HS-27A (cell line): ENCODE measurements at places on chromosomes 2 and 18.

DNA sequence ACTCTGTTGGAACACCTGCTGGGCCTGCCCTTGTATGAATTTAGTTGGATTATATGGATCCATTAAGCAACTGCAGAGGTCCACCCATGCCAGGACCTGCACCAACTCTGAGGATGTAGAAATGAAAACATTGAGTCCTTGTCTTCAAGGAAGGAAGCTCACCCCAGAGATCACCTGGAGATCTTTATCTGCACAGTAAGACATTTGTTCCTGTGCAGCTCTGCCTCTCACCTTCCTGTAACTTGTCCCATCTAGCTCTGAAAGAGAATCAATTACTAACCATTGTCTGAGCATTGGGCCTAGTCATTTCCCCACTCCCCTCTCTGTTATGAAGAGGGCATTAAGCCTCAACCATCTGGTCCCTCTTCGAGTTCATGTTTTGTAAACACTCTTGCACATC is 105.2 kb upstream of the YWHAQ start:
- no peak for DNase-seq

DNA sequence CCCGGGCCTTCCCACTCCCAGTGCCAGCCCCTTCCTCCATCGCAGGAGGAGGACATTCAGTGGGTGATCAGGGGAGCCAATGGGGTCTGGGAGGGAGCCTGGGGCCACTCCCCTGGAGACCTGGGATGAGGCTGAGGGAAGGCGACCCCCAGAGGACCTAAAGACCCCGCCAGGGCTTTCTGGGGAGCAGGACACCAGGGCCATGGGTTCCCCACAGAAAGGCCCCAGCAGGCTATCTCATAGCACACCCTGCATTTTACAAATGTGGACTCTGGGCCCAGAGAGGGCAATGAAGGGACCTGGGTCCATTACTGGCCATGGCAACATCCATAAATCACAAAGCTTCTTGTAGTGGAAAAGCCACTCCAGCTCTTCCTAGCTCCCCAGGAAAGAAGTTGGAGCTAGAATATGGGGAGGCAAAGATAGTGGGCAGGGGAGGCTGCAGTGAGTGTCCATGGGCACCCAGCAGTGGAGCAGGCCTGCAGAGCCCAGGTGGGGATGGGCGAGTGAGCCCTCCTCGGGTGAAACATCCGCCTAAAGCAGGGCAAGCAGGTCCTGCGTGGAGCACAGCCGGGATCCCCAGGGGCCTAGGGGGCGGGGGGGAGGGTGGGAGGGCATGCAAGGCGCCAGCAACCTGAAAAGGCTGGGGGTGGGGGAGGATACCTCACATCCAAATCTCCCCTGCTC is 13.8 kb downstream of the CYP26B1 start:
- DNase-seq, result no peak

- no peak for DNase-seq
Measured at GRCh38 chr2:187549951-187550555, 4.2 kb downstream of the TFPI start.

DNA sequence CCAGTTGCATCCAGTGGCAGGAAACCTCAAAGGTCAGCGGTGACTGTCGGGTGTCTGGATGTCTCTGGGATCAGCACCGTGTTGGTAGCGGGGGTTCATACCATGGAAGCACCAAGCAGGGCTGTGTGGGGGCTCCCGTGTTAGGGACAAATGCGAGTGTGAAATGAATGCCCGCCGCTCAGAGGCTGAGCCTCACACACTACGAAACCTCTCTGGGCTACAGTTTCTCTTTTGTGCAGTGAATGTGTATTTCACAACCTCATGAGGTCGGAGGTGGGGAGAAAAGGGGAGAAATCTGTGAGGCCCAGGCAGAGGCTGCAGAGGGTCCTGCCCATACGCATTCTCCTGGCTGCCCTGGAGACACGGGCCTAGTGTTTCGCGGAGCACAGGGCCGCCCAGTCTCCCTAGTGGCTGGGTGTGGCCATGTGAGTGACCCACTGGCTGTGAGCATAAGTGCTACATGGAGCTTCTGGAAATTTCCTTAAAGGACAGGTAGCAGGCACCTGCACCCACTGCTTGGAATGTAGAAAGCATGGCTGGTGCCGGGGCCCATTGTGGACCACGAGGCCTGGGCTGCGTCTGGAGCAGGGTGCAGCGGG is 138.0 kb upstream of the GLI2 start:
- no peak for DNase-seq

DNA sequence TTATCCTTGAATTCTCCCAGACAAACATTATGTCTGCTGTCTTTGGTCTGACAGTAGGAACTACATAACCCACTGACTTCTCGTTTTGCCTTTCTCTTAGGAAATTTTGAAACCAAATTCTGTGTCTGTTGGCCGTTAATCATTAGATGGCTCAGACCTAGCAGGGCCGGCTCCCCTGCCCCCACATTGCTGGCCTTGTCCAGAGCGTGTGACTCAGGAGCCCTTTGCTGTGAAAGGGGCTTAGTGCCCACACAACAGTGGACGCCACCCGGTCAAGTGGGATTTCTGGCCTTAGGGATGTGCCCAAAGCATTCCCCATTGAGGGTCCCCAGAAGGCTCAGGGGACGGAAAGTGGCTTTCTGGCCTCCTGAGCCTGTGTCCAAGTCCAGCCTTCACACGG is 137.5 kb downstream of the CTIF start:
- no peak for DNase-seq

- DNase-seq, result no peak
Measured at GRCh38 chr2:131659168-131659572, 131.5 kb downstream of the CCDC74A start.

DNA sequence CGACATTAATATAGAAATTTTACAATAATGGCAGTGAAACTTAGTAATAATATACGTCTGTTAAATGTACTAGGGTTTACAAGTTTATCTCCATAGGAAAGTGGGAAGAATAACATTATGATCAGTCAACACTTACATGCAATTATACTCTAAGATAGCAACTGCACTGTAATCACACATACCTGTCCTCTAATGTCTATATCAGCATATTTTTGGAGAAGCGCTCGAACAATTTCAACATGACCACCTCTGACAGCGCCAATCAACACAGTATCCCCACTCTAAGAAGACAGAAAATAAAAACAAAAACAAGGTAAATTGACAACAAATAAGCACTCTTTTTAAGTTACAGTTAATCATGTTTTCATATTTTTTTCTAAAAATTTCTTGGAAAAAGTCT is 37.2 kb downstream of the KIDINS220 start:
- DNase-seq, result no peak

DNA sequence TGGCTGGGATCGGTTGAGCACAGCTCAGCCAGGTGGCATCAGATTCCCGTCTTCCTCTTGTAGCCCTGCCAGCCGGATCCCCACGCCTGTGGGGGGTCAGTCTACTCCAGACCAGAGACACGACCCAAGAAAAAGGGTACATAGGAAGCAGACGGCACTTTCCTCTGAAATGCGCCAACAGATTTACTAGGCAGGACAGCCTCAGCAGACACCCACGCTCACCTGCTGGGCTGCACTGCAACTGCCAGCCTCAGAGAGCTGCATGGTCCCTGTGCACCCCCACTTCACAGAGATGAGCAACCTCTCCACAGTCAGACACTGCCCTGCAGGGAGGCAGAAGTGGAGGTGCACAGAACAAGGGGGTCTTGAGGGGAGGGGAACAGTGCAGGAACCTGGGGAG is 75.7 kb upstream of the OTOS start:
- DNase-seq, result no peak

- no peak for DNase-seq
Measured at GRCh38 chr2:144421606-144422510, 98.1 kb downstream of the ZEB2 start.

DNA sequence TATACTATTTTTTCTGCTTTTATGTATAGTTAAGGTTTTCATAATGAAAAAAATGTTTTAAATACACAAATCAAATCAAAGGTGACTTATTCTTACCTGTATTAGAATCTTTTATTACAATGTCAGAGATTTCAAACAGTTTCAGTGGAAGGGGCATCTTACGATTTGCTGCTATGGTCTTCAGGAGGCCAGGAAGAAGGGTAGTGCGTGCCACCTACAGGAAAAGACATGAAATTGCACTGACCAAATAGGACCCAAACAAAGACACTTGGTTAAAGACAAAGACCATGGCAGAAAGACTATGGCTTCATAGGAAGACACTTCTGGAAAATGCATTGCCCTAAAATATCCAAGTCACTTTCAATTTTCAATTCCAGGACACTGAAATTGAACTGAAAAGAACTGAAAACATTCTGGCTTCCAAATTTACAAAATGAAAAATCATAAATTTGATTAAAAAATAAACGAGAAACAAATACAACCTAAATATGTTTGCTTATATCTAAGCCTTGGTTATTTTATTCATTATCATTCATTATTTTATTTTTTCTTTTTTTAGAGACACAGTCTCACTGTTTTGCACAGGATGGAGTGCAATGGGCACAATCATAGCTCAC is 42.1 kb downstream of the FARSB start:
- DNase-seq, result no peak

- no peak for DNase-seq
Measured at GRCh38 chr18:51337406-51337805, 139.9 kb upstream of the MEX3C start.

DNA sequence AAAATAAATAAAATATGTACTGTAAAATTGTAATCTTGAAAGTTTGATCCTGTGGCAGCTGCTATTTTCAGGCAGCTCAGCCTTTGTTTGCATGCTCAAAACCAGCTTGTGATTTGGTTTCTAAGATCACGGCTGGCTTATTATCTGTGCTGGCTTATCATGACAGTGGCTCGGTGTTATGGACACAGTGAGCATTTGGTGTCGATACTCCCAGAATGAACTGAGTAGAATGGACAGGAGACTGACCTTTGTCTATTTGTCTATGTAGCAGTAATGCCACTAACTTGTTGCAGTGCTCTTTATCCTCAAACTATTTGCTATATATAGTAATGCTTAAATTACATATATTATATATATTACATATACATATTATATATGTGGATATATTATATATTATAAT is 58.8 kb downstream of the NEDD4L start:
- no peak for DNase-seq

GRCh38 chr2:114368705-114369104 is 73.7 kb upstream of the DPP10 start:
- no peak for DNase-seq

DNA sequence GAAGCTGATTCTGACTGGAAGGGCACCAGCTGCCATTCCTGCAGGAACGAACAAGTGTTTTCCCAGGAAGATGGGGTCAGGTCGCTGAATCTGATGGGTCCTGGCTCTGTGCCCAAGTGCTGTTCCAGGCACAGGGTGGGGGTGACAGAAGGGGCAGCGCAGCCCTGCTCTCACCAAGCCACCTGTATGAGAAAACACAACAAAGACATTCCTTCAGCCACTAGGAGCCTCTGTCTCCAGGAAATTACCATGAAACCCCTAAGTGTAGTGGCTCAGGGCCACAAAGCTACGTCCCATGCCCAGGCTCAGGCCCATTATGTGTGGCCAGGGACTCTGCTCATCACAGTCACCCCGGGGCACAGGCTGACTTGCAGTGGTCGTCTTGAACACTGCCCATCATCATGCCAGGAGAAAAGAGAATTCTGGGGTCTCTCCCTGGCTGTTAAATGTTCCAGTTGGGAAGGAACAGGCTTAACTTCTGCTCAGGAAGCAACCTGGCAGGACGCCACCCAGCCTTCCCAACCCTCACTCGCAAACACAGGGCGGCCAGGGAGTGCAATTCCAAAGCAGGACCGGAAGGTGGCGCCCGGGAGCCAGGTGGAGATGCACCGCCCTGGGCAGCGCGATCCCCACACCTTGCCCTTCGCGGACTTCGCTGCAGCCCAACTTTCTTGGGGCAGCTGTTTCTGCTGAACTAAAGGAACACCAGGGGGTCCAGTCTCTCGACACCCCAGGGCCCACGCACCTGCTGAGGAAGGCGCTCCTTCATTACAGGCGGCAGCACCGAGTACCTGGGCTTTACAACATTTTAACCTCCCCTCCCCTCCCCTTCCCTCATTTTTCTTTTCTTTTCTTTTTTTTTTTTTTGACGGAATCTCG is 11.0 kb upstream of the SFTPB start:
- peak; percentile 27 for DNase-seq

DNA sequence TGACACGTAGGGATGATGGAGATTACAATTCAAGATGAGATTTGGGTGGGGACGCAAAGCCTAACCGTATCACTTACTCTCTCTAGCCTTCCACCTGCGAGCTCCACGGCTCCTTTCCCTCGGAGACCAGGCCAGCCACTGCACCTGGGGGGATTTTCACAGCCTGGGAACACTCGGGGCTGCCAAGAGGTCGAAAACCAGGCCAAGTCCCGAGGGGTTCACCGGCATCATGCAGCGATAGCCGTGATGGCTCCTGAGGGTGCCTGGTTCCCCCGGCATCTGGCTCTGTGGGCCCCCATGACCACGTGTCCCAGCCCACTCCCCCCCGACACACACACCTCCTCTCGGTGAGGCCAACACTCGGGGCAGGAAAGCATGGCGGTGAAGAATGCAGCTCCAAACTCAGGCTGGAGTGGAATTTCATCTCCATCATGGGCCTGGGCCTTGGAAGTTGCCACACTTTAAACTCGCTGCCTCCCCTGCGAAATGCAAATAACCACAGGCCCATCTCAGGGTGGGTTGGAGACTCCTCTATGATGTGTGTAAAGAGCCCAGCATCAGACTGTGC is 32.6 kb downstream of the ADCY3 start:
- DNase-seq, result no peak

DNA sequence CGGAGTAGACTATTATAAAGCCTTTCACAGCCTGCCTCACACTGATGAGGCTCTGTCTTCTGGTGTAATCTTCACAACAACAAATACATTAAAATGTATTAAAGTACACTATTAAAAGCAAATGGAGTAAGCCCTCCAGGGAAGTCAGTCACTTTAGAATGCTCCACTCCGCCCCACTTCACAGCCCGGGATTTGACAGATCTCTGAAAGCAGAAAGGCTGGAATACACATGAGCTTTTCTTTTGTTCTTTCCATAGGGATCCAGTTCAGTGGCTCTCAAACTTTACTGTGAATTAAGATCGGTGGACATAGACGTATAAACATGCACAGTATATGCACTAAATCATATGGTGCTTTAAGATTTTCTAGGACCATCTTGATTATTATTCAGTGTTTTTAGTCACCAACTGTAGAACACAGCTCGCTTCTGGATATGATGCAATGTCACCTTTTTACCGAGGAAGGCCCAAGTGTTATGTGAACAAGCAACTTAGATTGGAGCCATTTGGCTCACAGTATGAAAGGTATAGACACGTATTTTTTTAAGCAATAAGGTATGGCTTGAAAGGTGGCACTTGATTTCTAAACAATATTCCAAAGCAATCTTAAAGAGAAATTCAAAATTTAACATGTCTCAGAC is 151.1 kb downstream of the PRKCE start:
- no peak for DNase-seq

GRCh38 chr2:9793918-9794717 is 49.2 kb upstream of the TAF1B start:
- DNase-seq, result no peak

GRCh38 chr2:85774126-85774978 is 20.6 kb downstream of the ATOH8 start:
- DNase-seq, result no peak
